NCI-H774 (cell line): ENCODE measurements at places on chromosomes 3 and 15.

DNA sequence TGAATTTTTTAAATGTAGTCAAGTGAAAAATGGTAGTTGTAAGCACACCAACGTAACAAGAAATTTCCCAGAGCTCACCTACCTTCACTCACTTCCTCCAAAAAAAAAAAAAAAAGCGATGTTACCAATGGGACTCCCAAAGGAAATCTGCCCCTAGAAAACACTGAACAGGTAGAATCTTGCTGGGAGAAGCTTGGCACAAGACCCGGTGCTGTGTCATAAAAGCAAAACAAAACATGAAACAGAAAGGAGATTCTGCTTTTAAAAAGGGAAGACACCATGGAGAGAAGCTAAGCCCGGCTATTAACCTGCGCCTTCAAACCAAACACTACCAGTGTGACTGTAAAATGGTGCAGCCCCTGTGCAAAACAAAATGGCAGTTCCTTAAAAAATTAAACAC, 40.5 kb downstream of the PGPEP1L start:
- DNase-seq: no peak

- DNase-seq: no peak
These were observed 77.1 kb downstream of the SPSB4 start for GRCh38 chr3:141128126-141128777.

- DNase-seq: no peak
These were observed 46.3 kb downstream of the LIMD1 start for GRCh38 chr3:45640724-45641361.

- DNase-seq: peak; percentile 6
These were observed at the start of gene ERC2 for GRCh38 chr3:56468184-56469106. ERC2 (minus strand) TSS chr3:56468467.

GRCh38 chr3:45960289-45960688, 17.0 kb downstream of the CXCR6 start:
- no peak for DNase-seq

DNA sequence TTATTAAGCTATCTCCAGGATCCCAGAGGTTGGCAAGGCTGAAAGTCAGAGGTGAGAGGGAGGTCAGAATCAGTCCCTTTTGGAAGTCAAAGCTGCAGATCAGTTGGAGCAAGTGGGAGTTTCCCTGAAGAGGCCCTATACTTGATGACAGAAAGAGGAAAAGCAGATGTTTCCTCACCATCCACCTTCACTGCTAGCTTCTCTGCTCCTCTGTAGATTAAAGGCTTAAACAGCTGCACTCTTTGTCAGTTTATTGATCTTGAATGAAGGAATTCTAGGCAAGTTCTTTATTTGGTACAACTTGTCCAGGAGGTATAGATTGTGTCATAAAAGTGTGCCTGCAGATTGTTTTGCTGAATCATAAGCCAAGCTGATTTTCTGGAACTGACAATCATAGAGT, 408.2 kb upstream of the TGFBR2 start:
- DNase-seq: no peak

GRCh38 chr3:23368731-23369130, 165.6 kb downstream of the UBE2E2 start:
- DNase-seq: no peak

- DNase-seq: no peak
These were observed 441.1 kb upstream of the DPH6 start for GRCh38 chr15:35987056-35987455.

GRCh38 chr3:66479532-66479947, 21.3 kb downstream of the LRIG1 start:
- DNase-seq: no peak

GRCh38 chr3:123713211-123713610, 128.4 kb upstream of the HACD2 start:
- DNase-seq: no peak

DNA sequence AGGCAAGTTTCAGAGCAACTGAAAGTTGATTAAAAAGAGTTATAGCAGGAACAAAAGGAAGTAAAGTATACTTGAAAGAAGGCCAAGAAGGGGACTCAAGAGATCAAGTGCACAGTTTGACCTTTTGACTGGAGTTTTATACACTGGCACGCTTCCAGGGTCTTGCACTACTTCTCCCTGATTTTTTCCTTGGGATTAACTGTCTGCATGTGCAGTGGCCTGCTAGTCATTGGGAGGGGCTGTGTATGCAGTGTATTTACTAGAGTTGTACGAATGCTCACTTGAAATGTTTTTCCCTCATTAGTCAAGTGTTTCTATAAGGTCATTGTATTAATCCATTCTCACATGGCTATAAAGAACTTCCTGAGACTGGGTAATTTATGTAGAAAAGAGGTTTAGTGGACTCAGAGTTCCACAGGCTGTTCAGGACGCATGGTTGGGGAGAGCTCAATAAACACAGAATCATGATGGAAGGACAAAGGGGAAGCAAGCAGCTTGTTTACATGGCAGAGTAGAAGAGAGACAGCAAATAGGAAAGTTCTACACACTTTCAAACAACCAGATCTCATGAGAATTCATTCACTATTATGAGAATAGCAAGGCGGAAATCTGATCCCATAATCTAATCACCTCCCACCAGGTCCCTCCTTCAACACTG, 571.8 kb downstream of the ZPLD1 start:
- peak; percentile 48 for DNase-seq

- DNase-seq: no peak
These were observed 302.9 kb upstream of the SUCLG2 start for GRCh38 chr3:67957268-67957667.

DNA sequence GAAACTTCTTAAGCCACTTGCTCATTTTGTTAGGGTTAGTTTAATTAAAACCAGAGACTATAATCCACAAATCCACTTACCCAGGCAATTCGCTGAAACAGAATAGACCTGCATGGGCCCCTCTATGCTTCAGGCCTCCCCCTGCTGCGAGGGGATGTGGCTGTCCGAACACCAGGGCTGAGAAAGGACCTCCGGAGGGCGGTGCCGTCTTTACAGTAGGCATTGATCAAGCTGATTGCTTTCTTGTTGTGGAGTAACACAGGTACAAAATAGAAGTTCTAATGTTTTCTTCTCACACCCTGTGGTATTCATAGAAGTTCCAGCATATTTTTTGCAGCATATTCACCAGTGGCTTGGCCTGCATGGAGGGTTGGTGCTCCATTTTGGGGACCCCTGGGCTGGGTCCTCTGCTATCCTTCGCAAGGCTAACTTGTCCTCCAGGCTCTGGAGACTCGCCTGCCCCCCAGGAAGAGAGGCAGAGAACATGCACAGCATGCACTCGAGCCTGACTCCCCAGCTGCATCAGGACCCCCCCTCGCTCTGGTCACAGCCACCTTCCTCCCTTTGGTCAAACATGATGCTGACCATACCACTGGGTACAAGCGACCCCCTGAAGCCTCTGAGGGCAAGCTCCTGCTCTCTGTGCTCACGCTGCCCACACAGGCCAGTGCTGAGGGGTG, 55.3 kb downstream of the TPRA1 start:
- no peak for DNase-seq

GRCh38 chr3:185402561-185402960, 39.6 kb downstream of the MAP3K13 start:
- DNase-seq: peak; percentile 77

DNA sequence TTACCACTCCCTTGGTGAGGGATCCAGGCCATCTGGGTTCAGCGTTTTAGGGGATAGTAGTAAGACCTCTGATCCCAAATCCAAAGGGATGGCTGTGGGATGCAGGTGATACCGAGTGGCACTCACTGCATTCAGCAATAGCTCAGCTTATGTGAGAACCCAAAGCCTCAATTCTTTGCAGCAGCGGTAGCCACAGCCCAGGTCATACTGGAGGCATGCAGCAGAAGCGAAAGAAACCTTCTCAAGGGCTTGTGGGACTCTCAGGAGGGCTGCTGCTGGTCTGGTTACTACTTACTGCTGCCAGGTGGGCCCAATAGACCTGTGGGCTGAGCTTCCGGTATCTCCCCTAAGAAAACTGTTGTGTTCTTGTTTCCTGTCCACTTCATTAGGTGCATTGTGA, 38.0 kb downstream of the CHCHD6 start:
- DNase-seq: no peak

- DNase-seq: no peak
These were observed 132.2 kb downstream of the TMCO5A start for GRCh38 chr15:38066612-38067011.

GRCh38 chr3:64501298-64501906, 186.4 kb downstream of the ADAMTS9 start:
- DNase-seq: no peak

GRCh38 chr15:81155375-81156218, 21.5 kb downstream of the CFAP161 start:
- DNase-seq: no peak
